Caco-2 (cell line): ENCODE measurements at places on chromosomes 7 and 10.

- no peak for DNase-seq
Measured at GRCh38 chr7:15341817-15342216, 220.0 kb downstream of the AGMO start.

DNA sequence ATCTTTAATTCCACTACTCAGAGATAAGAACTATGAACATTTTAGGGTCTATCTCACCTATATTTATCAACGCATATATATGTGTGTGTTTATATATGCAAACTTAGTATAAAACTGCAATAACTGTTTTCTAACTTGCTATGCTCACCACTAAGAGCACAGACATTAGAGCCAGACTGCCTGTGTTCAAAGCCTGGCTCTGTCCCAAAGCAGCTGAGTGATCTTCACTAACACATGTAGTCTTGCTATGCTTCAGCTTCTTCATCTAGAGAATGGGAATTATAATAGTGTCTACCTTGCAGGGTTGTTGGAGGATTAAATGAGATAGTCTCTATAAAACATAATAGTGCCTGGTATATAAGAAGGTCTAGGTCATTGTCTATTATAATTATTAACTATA, 165.5 kb downstream of the MAGI2 start:
- no peak for DNase-seq

DNA sequence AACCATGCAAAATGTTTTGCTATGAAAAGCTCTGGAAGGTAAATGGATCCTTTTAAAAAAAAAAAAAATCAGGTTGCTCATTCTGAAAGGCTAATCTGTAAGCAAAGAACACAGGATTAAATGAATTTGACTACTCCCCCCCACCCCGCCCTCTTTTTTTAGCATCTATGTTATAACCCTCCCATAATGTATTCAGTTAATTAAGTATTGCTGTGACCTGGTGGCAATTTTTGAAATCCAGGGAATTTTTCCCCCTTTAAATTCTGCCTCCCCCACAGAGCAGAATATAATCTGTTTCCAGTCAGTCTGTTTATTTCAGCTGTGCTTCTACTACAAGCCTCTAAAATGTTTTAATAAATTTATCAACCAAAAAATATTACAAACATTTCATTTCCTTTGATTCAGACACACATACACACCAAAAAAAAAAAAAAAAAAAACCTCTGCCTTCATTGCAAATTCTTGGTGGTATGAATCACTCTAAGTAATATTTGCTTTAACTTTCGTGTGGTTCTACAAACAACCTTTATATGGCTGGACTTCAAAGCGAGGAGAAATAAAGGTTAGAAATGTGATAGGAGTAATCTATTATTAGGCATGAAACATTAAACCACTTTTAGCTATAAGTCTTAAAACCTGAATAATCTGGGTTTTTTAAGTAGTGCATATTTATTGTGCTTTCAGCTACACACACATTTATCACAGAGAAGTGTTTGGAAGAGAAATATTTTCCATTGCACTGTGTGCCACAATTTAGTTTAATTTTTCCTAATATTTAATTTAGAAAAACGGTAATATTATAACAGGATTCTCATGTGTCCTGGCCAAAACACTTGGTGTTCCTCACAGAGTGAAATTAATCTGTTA, 64.4 kb upstream of the ARID5B start:
- peak; percentile 77 for DNase-seq

DNA sequence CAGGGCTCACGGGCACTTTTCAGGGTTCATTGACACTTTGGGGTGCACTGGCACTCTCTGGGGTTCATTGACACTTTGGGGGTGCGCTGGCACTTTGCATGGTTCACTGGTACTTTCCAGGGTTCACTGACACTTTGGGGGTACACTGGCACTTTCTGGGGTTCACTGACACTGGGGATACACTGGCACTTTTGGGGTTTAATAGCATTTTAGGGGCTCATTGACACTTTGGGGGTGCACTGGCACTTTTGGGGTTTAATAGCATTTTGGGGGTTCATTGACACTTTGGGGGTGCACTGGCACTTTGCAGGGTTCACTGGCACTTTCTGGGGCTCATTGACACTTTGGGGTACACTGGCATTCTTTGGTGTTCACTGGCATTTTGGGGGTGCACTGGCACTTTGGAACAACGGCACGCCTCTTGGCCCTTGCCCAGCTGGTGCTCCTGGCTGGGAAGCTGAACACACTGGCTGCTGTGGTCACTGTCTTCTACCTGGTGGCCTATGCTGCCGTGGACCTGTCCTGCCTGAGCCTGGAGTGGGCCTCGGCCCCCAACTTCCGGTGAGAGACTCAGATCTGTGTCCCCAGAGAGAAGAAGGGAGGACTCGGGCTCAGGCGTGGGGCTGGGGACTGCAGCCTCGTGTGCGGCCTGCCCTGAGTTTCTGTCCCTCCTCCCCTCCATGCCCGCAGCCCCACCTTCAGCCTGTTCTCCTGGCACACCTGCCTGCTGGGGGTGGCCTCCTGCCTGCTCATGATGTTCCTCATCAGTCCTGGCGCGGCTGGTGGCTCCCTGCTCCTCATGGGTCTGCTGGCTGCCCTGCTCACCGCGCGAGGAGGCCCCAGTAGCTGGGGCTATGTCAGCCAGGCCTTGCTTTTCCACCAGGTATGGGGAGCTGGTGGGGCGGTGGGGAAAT, 6.2 kb upstream of the TRIP6 start:
- DNase-seq, result no peak

GRCh38 chr7:42272793-42273665, 36.0 kb upstream of the GLI3 start:
- DNase-seq, result no peak

DNA sequence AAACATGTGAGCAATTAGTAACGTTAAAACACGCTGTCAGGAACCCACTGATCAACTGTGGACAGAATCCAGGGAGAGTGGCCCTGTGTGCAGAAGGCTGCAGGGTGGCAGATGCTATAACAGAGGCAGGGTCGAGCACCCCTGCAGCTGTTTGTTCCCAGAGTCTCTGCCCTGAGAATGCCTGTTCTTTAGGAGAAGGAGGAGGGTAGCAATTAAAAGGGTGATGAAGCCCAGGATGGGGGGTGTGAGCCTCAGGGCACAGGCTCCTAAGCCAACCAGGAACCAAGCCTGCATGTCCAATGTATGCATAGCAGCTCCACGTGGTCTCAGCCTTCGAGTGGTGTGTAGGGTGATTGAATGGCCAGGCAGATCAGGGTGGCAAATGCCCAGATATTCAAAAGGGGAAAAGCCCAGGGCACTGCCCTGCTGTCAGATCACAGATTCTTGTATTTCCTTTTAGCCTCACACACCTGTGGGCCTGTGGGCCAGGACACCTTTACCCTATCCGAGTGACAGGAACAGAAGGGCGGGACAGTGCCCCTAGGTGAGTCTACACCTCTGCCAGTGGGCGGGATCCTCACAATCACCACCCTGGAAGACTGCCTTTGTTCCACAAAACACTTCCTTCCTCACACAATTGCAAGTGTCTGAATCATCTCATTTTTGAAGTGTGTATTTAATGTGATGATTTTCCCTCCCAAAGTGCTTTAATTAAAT, 7.3 kb downstream of the WDFY4 start:
- no peak for DNase-seq

DNA sequence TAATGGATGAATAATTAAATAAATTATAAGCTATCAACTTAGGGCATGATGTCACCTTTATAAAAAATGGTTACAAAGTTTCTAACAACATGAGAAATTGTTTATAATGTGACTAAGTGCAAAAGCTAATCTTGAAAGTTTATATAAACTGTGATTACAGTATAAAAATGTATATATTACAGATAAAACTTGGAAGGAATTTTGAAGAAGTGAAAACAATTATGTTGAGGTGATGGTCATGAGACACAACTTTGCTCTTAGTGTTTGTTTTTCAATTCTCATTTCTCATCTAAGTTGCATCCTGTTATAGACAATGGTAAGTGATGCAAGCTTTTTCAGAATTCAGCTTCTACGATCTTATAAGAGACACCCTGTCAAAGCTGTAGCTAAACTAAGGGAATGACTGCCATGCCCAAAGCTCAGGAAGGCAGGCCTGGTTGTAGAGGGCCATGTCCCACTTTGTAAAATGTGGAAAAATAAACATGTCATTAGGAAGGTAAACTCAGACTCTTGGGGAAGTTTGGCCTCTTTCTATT, 23.9 kb downstream of the MACC1 start:
- no peak for DNase-seq

- peak; percentile 34 for DNase-seq
Measured at GRCh38 chr10:70557086-70557845, 45.3 kb downstream of the PRF1 start.

DNA sequence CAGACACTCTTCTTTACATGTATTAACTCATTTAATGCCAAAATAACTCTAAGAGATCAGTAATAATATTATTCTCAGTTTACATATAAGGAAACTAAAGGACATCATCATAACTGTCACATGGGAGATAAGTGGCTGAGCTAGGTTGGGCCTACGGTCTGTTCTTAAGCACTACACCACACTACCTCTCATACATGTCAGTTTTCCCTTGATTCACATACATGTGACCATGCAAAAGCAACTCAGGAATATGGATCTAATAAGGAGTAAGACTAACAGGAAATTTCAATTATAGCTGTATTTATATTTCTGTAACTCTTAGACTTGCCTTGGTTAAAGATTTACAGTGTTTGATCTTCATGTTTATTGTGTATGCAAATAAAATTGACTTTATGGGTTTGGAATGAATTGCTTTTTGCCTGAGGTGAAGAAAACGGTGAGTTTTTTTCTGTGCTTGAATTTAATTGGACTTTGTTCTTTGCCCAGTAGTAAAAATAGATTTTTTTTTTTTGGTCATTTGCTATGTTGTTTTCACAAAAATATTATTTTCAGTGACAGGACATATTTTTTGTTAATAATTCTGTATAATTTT, 69.7 kb downstream of the CYP51A1 start:
- no peak for DNase-seq

DNA sequence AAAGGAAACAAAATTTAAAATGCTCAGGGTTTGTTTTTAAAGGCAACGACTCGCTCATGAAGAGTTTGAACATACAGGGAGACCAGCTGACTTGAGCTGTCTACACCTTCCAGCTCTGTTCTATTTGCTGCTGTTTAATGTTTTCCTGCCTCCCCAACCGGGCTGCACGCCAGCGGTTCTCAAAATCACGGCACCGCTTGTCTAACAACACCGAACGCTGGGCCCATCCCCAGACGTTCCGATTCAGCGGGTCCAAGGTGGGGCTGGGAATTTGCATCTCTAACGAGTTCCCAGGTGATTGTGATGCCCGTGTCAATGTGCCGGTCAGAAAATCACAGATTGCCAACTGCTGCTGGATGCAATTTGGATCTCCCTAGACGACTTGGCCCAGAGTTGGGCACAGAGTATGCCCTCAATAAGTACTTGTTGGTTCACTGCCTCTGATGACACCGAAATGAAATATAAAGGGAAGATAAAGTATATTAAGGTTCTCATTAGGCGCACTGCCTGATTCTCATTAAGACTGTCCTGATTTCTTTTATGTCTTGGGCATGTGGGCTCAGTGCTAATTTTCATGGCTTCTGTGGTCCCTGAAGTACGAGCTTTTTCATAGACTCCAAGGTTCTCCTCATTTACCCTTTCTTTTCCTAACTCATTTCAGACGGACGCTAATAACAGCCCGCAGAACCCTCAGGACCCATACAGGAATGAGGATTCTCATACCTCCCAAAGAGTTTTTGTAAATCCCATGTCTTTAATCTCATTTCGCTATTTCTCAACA, 28.5 kb downstream of the CELF2 start:
- no peak for DNase-seq

GRCh38 chr7:85196696-85197095, 9.8 kb upstream of the SEMA3D start:
- DNase-seq, result no peak

GRCh38 chr10:97494863-97495506, 3.2 kb downstream of the MMS19 start:
- DNase-seq, result no peak

DNA sequence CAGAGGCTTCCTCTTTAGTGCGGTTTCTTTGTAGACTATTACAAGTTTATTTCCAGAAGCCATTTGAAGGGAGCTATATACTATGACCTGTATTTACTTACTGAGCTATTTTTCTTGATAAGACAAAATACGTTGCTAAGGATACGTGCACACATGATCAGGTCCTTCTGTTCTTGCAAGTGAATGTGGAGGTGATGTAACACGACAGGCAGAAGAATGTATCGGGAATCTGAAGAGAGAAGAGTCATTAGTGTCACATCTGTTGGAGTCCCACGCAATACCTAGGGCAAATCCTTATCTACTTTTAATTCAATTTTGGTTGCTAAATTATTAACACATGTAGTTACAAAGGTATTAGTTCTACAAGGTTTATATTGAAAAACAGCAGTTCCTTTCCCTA, 284.6 kb upstream of the IMMP2L start:
- no peak for DNase-seq

DNA sequence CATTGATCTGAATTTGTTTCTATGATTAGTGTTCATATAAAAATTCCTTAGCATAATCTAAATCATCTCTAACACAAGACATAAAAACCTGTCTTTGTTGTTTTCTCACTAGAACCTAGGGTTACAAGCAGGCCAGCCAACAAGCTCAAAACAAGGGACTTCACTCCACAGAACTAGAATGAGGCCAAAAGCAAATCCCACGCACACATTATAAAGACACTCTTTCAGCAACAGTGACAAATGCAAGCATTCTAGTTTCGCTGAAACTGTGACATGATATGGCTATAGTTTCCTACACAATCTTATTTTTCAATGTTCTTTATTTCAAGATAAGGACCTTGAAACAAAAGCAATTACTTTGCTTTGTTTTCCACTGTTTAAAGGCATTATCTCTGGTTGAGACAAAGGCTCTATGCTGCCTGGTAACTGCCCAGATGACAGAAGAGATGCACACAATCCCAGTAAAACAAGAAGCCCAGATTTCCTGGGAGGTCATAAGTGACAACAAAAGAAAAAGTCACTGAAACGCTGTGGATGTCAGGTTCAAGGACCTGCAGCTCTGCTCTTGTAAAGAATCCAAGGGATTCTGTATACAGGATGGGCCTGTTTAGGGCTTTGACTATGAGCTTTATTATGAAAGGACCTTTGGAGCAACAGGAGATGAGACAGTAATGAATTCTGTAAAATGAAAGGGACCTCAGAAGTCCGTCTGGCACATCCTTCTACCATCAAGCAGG, 105.3 kb downstream of the SORCS1 start:
- DNase-seq, result no peak

- no peak for DNase-seq
Measured at GRCh38 chr10:26156019-26156418, 60.6 kb upstream of the GAD2 start.

- DNase-seq, result no peak
Measured at GRCh38 chr7:56811081-56811480, 321.2 kb downstream of the ZNF479 start.

- DNase-seq, result peak; percentile 25
Measured at GRCh38 chr7:707296-708000, 19.1 kb upstream of the DNAAF5 start.

GRCh38 chr10:77872947-77873535, 53.5 kb downstream of the DLG5 start:
- DNase-seq, result no peak
